ENCODE measurements at places on chromosomes 13 and 19.

- DNase-seq: no peak
These were observed 618 bp downstream of the THSD8 start for GRCh38 chr19:12802267-12803106.

DNA sequence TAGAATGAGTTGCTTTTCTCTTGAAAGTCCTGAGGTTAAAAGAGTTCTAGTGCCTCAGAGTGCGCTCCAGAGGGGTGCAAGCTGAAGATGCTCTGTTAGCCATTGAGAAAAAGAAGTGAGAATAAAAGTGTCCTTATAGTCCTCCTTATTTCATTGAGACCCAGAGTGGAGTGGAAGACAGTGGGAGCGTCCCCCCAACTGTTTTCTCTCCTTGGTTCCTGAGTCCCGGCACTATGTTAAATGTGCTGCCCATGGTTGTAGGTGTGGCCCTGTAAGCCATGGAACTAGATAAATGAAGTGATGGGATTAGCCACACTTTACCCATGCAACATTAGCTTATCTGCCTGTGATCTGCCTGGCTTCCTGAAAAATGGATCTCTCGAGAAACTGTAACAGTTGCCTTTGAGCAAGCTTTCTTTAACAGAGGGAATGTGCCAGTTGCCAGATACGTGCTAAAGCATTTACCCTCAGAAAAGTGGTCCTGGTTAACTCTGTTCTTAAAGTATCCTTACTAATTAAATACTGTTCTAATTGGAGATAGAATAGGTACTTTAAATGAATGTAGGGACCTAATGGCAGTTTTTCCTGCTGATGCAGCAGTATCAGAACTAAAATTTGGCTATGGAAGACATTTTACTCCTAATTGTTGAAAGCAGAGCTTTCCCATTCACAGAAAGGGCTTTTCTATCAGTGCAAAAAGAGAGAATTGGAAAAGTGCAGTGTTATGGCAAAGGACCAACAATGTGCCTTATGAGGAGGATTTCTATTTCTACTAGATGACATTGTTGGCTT lies 21.4 kb upstream of the PSG9 start:
- DNase-seq: no peak

- no peak for DNase-seq
These were observed 5.9 kb downstream of the MTMR6 start for GRCh38 chr13:25281193-25281934.

- DNase-seq: peak; percentile 35
These were observed 258.2 kb upstream of the STARD13 start for GRCh38 chr13:33543631-33544265.

Data from NCI-H2081 (cell line).